ENCODE measurements at places on chromosomes 12 and 14.

- no peak for DNase-seq
Measured at GRCh38 chr12:6751767-6752166, 1.2 kb downstream of the MLF2 start.

GRCh38 chr14:51336734-51337133, 96.7 kb downstream of the TMX1 start:
- no peak for DNase-seq

DNA sequence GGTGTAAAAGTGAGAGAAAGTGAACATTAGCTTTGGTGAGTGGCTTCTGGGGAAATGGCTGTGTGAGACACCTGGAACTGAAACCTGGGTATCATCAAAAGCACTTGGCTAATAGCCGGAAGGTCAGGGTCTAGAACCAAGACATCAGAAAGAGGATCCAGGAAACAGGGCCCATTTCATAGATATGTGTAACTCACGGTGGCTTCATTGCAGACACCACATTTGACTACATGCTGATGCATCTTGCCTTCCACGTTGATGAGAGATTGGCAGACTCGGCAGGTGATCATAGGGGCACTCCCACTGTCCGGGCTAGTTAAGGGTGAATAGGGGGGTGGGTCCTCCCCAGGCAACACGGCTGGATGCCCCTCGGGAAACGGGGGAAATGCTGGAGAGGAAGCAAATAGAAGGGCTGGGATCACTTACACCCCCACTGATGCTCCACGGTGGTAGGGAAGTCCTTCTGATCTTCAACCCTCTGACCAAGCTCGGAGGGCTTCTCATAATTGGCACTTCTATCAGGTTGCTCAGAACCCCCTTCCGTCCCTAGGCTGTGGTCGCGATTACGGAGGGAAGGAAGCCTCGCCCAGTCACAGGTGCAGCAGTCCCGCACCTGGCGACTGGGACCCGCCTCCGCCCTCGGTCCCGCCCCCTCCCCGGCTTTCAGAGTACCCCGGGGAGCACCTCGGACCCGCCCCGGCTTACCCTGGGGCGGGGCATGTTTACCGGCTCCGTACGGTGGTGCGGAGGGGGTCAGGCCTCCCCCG, 593 bp downstream of the PIP4P1 start:
- no peak for DNase-seq

- DNase-seq: no peak
Measured at GRCh38 chr12:128942960-128943477, 89.7 kb downstream of the GLT1D1 start.

GRCh38 chr12:104316936-104317335, 13.4 kb downstream of the EID3 start:
- no peak for DNase-seq

DNA sequence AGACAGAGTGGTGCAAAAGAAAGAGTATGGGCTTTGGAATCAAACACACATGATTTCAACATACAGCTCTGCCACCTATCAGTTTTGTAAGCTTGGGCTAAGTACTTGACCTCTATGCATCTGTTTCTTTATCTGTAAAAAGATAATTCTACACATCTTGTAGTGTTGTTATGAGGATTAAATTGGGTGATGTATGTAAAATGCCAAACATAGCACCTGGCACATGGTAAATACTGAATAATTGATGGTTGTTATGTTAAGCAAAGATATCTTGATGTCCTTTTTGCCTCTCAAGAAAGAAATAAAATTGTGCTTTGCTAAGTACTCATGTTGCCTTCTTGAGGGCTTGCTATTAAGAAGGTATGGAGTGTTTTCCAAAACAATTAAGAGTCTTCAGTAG, 2.3 kb upstream of the CSRP2 start:
- DNase-seq: no peak

GRCh38 chr12:16165506-16165905, 112.0 kb downstream of the SLC15A5 start:
- DNase-seq: no peak

GRCh38 chr14:55302367-55303124, 31.3 kb downstream of the FBXO34 start:
- no peak for DNase-seq

DNA sequence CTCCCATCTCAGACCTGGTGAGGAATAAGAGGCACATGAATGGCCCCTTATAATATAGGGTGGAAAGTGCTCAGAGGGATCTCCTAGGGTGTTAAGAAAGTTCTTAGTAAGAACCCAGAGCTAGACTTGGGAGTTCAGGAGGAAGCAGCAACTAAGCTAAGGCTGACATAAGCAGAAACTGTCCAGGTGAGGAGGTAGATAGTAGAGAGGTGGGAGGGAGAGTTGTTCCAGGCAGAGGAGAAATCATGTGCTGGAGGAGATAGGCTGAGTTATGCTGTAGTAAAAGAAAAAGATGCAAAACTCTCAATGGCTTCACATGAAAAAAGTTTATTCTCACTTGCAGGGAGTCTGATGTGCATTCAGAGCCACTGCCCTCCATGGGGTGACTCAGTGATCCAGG, 50.7 kb downstream of the FOS start:
- DNase-seq: no peak

GRCh38 chr14:28653521-28653920, 113.1 kb upstream of the FOXG1 start:
- DNase-seq: no peak

DNA sequence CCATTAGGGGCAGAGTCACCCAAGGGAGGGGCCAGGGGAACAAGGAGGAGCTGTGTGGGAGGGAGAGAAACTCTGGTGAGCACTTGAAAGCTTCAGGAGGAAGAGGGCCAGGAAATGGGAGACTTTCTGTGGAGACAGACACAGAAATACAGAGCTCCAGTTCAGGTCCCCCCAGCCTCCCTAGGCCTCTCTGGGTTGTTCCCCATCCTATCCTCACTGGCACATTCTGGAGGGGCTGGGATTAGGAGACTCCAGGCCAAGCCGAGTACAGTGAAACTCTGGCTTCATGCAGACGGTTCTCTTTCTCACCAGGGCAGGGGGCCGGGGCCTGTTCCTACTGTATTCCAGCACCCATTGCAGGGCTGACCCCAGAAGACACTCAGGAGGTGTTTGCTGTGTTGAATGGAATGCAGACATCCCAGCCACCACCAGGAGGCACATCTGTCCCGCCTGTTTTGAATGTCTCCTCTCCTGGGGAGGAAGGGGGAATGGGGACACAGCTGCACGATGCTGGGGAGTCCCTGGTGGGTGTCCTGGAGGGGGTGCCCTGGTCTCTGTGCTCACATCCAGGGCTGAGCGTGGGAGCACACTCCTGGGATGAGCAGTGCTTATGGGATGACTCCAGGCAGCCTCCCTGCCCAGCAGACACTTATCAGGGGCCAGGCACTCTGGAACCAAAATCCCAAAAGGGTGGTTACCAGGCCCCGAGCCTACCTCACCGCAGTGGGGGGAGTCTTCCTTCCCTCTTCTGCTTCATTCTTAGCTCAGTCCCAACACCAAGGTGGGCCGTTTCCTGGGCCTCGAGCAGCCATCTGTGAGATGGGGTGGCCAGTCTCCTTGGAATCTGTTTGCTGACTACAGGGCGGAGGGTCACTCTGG, 5.5 kb upstream of the KRT84 start:
- no peak for DNase-seq

- DNase-seq: no peak
Measured at GRCh38 chr14:53384073-53384472, 230.9 kb upstream of the DDHD1 start.

DNA sequence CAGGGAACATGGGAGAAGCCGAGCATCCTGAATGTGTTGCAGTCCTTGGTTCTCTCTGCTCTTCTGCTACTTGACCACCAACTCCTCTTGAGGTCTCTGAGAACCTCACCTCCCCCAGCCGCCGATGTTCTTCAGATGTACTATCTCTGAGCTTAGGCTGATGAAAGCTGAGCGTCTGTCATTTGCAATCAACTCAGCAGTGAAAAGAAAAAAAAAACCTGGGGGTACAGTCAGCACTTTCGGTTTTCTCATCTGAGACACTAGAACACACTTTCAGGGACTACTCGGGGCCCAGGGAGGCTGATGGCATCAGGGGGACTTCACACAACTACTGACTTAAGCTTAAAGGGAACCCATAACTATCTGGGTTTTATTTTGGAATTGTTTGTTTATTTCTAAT, 9.6 kb upstream of the FLVCR2 start:
- no peak for DNase-seq

Data from GM12892 (cell line).